ENCODE measurements at places on chromosomes 12 and 14. TPM values are rescaled to one million over a fixed set of nuclear protein-coding genes. Genes with fewer than 3 reads are reported as not detected.

The TSPAN9 gene
- total RNA-seq: 75.2 TPM

The CDKL1 gene
- 28.3 TPM for total RNA-seq

DNA sequence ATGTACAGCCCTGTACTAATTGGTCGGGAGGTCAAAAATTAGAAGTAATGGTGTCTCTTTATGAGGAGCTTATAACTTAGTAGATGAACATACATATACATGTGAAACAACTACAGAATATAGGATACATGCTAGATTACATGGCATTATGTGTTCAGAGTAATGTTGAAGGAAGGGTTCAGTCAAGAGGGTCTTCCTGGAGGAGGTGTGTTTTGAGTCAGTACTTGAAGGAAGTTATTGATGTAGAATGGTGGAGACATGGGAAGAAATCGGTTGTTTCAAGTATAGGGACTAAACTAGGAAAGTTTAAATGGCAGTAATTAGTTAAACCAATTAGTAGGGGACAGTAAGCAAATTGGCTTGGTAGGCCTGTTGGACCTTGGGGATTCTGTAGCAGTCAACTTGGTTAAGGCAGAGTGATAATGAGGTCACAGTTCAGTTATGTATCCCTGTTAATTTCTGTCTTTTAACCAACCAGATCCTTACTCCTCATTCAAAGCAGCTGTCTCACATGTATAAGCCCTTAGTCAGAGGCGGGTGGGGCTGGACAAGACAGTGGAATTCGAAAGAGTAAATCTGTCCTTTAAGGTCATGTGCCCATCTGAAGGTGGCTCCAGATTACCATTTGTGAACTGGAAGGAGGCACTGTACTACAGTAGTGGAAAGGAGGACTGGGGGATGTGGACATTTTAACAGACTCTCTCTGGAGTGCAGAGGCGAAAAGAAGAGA lies 3.5 kb upstream of the ANKRD52 start:
- H3K27me3 ChIP-seq: no peaks in the 10 kb centered on the region
- H3K36me3 ChIP-seq: no peaks in the 10 kb centered on the region
- H3K27ac ChIP-seq: no peak overlapping the region
- H3K4me3 ChIP-seq: no peak overlapping the region
- H3K4me1 ChIP-seq: no peaks in the 10 kb centered on the region

DNA sequence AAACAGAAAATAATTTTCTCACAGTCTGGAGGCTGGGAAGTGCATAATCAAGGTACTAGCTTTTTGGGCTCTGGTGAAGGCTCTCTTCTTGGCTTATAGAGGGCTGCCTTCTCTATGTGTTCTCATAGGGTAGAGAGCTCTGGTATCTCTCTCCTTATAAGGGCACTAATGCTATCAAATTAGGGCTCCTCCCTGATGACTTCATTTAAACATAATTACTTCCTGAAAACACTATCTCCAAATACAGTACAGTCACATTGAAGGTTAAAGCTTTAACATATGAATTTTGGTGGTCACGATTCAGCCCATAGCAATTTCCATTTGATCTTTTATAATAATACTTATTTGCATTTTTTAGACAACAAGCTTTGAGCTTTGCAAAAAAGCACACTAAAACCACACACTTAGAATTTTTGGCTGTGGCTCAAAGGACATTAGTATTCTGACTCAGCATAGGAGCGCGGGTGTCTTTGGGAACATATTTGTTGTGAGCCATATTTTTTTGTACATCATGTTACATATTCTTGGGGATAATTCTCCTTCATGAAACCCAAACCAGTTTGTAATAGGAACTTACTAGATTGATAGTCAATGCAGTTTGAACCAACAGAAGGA lies 808.1 kb upstream of the FBXO33 start:
- H3K27me3 ChIP-seq: no peaks in the 10 kb centered on the region
- no peaks in the 10 kb centered on the region for H3K4me1 ChIP-seq
- no peak for DNase-seq
- no peaks in the 10 kb centered on the region for H3K36me3 ChIP-seq
- H3K27ac ChIP-seq: no peak overlapping the region
- H3K4me3 ChIP-seq: no peak overlapping the region

- no peak overlapping the region for H3K4me3 ChIP-seq
- no peak overlapping the region for H3K27ac ChIP-seq
- peak; percentile 31 for DNase-seq
- no peaks in the 10 kb centered on the region for H3K4me1 ChIP-seq
- H3K27me3 ChIP-seq: no peaks in the 10 kb centered on the region
Measured at GRCh38 chr14:104155513-104155912, 17.1 kb downstream of the KIF26A start.

Data from uterus (tissue), 4 donors.